ENCODE measurements at places on chromosomes 3 and 15. TPM values are rescaled to one million over a fixed set of nuclear protein-coding genes. Genes with fewer than 3 reads are reported as not detected.

The MAP6D1 gene
- total RNA-seq: 0.70 TPM

DNA sequence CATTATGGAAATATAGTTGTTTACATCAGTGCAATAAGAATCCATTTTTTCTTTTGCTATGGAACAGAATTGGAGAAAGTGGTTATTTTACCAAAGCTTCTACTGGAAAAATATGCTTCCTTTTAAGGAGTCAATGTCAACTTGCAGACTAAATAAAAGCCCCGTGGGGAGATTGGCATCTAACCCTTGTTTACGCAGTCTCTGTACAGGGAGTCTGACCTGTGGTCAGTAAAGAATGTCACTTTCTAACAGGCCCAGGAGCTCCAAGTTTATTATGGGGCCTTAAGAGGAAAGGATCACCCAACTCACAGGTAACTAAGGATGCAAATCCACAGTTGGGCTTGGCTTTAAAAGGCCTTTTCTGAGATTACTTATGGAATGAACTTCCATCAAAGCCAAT, 1751.2 kb downstream of the SI start:
- no peak for DNase-seq

- no peak for DNase-seq
Measured at GRCh38 chr3:66603151-66603611, 102.4 kb upstream of the LRIG1 start.

DNA sequence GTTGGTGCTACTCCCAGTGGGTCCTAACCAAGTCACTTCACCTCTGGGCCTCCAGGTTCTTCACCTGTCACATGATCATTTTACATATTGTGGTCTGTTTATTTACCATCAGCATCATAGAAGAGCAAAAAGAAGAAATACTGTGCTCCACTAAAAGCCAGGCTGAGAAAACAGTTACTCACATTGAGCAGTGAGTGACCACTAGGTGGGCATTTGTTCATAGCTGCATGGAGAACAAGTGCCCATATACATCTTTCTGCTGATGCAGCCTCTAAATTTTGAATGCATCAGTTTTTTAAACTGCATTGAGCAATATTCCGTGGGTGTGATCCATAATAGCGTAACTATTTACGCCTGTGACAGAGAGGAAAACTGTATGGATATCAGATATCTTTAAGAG, 76.2 kb downstream of the DCUN1D1 start:
- DNase-seq: no peak

DNA sequence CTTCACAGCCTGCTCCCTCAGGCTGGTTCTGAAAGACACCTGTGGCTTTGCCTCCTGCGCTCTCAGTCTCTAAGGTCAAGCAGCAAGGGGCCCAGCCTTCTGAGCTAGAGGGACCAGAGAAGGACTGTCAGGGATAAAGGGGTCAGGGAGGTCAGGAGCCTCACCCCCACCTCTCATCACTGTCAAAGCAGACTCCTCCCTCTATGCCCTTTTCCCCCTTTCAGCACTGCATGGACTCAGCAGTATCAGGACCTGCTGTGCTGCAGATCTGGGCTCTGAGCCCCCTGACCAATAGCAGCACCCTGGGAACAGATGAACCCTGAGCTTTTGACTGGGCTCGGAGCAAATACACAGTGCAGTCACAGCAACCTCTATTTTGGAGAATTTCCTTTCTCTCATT, 3.2 kb upstream of the BMF start:
- DNase-seq: no peak

- DNase-seq: no peak
Measured at GRCh38 chr3:24494618-24495325, at the start of gene THRB. TSS of gene THRB (minus strand) at chr3:24494850.

DNA sequence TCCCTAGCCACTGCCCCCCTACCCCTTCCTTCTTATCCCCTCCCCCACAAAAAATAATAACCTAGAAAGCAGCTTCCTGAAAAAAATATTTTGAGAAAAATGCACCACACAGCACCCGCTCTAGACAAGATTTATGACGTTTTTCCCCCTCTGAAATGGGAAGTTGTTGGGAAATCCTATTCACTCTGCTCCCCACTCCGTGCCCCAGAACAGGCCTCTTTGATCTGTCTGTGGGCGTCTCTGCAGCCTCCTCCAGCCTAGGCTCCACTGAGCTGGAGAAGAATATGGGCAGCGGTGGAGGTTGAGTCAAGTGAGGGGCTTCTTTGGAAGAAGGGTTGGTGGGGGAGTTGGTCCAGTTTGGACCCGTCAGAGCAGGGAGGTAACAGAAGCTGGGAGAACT, 28.5 kb upstream of the POLG start:
- DNase-seq: no peak
